ENCODE measurements at places on chromosomes 7 and 10.

GRCh38 chr10:14924013-14924412 is 29.9 kb downstream of the DCLRE1C start:
- no peak for DNase-seq

GRCh38 chr10:42899036-42899435 is 116.4 kb downstream of the BMS1 start:
- DNase-seq: no peak

- DNase-seq: no peak
Observed at GRCh38 chr7:120033114-120033513, 239.9 kb upstream of the KCND2 start.

GRCh38 chr10:22681783-22682183 is 32.6 kb downstream of the PIP4K2A start:
- peak; percentile 44 for DNase-seq
